ENCODE measurements at places on chromosomes 5 and 9. TPM values are rescaled to one million over a fixed set of nuclear protein-coding genes. Genes with fewer than 3 reads are reported as not detected.

The TLX3 gene
- not detected for total RNA-seq

The SMAD5 gene
- 26.2 TPM for total RNA-seq

The PCDHB2 gene
- total RNA-seq: 3.3 TPM

The NR4A3 gene
- total RNA-seq: 3.2 TPM

The PDGFRB gene
- 0.09 TPM for total RNA-seq

The IRX4 gene
- total RNA-seq: 0.23 TPM

The TPPP gene
- total RNA-seq: 5.3 TPM

The PCA3 gene
- not detected for total RNA-seq

The FUT7 gene
- not detected for total RNA-seq

The NR2F1 gene
- total RNA-seq: 5.2 TPM
